ENCODE measurements at places on chromosomes 3 and 15.

GRCh38 chr15:70855764-70856163, 1.8 kb upstream of the LARP6 start:
- DNase-seq, result no peak

GRCh38 chr15:71472566-71472965, 337.8 kb upstream of the NR2E3 start:
- no peak for DNase-seq

DNA sequence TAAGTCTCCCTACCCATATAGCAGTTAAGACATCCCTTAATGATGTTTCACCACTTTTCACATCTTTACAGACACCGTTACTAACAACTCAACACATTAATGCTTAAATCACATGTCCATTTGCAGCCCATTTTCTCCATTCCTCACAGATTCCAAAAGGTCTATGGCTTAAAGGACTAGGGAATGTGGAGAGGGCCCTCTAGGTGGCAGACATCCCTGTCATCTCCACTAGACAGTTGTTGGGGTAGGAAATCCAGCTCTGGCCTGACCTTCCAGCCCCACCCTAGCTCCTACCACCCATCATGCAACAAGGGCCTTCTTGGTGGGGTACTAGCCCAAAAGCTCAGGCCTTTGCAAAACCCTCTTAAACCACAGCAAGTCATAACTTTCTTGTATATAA, 25.2 kb downstream of the CPEB1 start:
- DNase-seq, result no peak

DNA sequence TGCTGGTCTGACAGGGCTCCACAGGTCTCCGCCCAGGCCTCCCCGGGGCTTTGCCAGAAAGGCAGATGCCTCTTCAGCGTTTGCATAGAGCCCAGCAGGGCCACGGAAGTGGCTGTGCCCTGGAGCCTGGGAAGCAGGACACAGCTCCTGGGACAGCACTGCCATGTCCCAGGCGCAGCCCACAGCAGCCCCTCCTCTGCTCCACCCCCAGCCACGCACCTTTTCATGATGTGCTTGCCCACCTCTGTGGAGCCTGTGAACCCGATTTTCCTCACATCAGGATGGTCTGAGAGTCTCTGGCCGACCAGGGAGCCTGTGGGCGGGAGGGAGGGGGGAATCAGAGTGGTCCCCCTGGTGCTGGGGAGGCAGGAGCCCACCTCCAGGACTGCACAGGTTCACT, 33.9 kb upstream of the SLC41A3 start:
- no peak for DNase-seq

- DNase-seq, result no peak
Observed at GRCh38 chr3:3708769-3709115, 90.5 kb upstream of the LRRN1 start.

DNA sequence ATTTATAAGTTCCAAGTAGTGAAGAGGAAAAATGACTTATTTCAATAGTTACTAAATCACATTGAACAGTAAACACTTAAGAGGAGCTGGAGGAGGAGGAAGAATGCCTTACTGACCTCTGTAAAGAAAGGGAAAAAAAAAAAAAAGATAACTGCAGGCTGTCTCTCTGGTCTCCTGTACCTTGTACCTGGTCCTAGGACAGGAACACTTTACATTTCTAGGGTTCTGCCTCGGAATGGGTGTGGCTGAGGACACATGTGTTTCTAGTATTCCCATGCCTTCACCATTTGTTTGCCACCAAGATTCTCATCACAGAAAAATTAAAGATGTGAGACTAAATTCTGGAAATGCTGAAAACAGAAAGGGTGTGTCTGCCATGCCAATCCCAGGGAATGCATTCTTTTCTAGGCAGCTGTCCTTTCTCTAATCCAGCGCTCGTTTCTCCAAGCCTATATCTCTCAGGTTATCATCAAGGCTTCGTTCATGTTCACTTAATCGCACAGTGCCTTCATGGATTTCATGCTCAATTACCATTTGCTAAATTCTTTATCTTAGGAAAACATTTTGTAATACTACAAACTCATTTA, 1208.3 kb downstream of the OTOL1 start:
- DNase-seq, result no peak

- DNase-seq, result no peak
Observed at GRCh38 chr3:147364771-147365170, 41.6 kb downstream of the ZIC4 start.

DNA sequence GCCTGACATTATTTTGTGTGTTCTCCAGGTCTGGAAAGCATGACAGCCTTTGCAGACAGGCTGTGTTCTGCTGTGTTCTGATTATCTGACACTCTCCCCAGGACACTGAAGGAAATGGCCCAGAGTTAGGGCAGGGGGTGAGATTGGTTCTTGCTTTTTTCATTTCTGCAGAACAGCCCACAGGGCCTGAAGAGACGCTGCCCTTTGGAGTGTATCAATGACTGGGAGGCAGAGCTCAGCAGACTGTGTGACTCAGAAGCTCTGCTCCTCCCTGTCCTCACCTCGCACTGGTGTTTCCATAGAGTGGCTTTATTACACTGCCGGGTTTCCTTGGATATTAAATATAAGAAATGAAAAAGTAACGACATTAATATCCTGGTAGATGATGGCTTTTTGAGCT, 523.6 kb downstream of the NTRK3 start:
- peak; percentile 55 for DNase-seq

All from RCC 7860 (cell line).